Gastroesophageal sphincter (tissue), 4 donors: ENCODE measurements at places on chromosomes 4 and X. TPM values are rescaled to one million over a fixed set of nuclear protein-coding genes. Genes with fewer than 3 reads are reported as not detected.

DNA sequence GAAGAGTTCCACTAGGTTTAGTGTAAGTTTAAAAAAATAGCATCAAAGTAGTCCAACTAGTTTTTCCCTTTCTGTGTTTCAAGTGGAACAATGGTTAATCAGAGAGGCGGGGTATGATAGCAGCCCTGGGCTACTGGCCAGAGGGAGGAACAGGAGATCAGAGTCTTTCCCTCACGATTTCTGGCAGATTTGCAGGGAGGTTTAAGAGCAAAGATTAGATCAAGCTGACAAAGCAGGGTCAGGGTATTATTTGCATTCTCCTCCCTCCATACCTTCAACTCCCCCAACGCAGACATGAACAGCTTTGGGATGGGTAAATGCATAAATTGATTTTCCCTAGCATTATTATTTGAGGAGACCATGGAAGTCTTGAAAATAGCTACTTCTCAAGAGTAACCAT lies 277.6 kb upstream of the DIAPH2 start:
- no peaks in the 10 kb centered on the region for H3K36me3 ChIP-seq
- H3K4me3 ChIP-seq = no peak overlapping the region
- H3K27me3 ChIP-seq = no peaks in the 10 kb centered on the region
- no peak for ATAC-seq

DNA sequence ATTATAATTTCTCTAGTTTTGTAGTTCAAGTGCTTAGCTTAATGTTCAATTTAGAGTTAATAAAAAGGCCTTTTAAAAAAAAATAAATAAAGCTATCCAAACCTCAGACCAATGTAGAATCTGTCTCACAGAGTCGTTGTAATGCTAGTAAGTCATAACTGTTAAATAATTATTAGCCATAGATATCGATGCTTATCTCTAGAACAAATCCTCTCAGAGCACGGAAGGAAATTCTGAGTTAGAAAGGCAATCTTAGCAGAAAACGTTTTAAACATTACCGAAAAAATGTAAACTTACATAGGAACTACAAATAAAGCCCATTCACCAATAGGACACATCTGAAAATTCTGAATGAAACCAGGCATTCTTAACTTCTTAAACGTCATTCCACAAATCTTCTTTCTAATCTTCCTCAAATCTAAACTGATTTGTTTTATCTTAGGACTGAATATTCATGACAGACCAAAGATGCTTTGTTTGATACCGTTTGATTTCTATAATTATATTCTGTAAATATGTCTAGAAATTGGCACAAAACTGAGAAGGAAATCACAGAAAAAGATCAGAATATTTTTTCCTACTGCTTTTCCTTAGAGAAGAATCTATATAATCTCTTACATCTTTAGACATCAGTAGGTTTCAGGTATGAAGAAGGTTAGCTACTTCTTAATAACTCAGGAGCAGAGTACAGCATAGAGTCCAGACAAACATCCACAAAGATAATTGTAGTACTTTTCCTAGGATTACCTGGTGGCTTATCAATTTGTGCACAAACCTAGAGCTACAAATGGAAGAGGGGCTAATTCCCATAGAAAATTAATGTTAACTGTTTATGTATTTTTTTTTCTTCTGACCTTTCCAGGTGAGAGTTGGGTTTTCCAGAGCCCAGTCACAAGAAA lies 140.7 kb downstream of the BTC start:
- H3K4me1 ChIP-seq = no peaks in the 10 kb centered on the region
- H3K27ac ChIP-seq = no peak overlapping the region
- no peaks in the 10 kb centered on the region for H3K27me3 ChIP-seq
- H3K36me3 ChIP-seq = no peaks in the 10 kb centered on the region

GRCh38 chr4:184653650-184654049 lies 4.1 kb downstream of the PRIMPOL start:
- no peaks in the 10 kb centered on the region for H3K27me3 ChIP-seq
- no peak overlapping the region for H3K27ac ChIP-seq
- ATAC-seq = no peak
- H3K4me3 ChIP-seq = no peak overlapping the region
- H3K4me1 ChIP-seq = peaks cover 7% of the 10 kb centered on the region

- no peaks in the 10 kb centered on the region for H3K27me3 ChIP-seq
- H3K36me3 ChIP-seq = no peaks in the 10 kb centered on the region
- ATAC-seq = no peak
- no peak overlapping the region for H3K27ac ChIP-seq
Measured at GRCh38 chrX:143336261-143336660, 181.0 kb downstream of the SPANXN3 start.

- ATAC-seq = no peak
- H3K4me1 ChIP-seq = peaks cover 14% of the 10 kb centered on the region
- H3K36me3 ChIP-seq = no peaks in the 10 kb centered on the region
- H3K4me3 ChIP-seq = no peak overlapping the region
- no peaks in the 10 kb centered on the region for H3K27me3 ChIP-seq
Measured at GRCh38 chr4:146245246-146245645, 30.9 kb downstream of the REELD1 start.

The ATP10D gene
- 22.3 TPM for total RNA-seq

- no peak overlapping the region for H3K4me3 ChIP-seq
- H3K27me3 ChIP-seq = no peaks in the 10 kb centered on the region
- H3K27ac ChIP-seq = no peak overlapping the region
- ATAC-seq = no peak
- H3K36me3 ChIP-seq = no peaks in the 10 kb centered on the region
Measured at GRCh38 chr4:153036931-153037482, 100.9 kb downstream of the FHDC1 start.

The CT45A5 gene
- not detected for total RNA-seq

DNA sequence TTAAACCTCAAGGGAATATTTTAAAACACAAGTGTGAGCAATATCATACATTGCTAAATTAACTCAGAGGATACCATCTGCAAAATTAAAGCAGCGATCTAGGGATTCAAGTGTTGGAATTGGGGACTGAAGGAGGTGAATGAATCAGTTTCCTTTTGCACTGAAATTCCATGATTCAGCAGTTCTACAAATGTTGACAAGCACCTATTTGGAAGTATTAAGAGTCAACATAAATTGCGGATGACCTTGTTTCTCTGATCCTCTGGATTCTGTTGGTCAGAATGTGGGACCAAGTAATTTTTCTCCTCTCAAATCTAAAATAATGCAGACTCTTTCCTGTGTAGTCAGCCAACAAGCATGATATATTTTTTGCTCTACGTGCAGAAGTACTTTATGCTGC lies 78.8 kb downstream of the LDB2 start:
- ATAC-seq = no peak
- no peaks in the 10 kb centered on the region for H3K4me1 ChIP-seq
- no peak overlapping the region for H3K27ac ChIP-seq
- no peaks in the 10 kb centered on the region for H3K36me3 ChIP-seq
- H3K27me3 ChIP-seq = no peaks in the 10 kb centered on the region

The FMR1NB gene
- total RNA-seq = not detected

The PRSS12 gene
- total RNA-seq = 0.13 TPM

DNA sequence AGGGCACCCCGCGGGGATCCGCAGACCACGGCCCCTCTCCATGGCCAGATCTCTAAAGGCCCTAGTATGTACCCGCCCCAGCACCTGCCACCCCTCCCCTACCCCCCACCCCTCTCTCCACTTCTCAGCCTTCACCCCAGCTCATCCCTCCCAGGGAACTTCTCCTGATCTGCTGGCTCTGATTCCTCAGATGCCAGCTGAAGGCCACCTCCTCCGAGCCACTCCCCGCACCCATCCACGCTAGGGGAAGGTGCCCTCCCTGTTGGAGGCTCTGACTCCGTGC lies 11.9 kb downstream of the PSAPL1 start:
- ATAC-seq = no peak
- H3K4me1 ChIP-seq = no peaks in the 10 kb centered on the region
- no peak overlapping the region for H3K27ac ChIP-seq
- H3K36me3 ChIP-seq = no peaks in the 10 kb centered on the region
- H3K27me3 ChIP-seq = no peaks in the 10 kb centered on the region

DNA sequence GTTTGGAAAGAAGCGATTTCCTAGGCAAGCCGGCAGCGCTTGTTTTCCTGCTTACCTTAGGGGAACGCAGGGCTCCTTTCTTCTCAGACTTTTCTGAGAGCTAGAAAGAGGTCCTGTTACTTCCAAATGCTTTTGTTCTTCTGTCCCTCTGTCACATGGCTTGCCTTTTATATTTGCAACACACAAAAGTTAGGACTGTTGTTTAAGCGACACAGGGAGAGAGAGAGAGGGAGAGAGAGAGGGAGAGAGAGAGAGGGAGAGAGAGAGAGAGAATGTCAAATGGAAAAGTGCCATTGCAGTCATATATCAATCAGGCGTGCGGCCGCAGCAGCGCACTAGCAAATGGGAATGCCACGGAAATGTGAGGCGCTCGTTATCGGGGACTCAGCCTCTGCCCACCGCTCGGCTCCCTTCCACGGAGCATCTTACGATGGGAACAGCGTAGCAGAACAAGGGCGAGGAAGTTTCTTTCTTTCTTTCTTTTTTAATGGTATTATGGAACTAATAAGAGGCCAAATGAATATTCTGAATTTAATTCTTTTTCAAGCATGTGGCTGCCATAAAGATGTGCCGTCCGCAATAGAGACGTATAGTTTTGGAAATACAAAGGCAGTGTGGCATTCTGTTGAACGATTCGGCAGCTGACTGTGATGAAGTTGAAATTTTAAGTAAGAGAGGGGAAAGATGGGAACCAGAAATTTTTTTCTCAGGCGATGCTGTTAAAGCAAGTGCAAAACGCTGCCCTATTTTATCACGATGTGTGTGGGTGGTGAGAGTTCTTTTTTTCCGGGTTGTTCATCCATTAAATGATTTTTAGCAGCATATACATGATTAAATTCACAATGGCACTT lies at the start of gene NDP:
Gene NDP (minus strand): TSS at position 142 of the 851 bp plus-strand sequence. CDS start 14,745 bp downstream, outside the sequence.
- no peaks in the 10 kb centered on the region for H3K36me3 ChIP-seq
- peak within 1 kb of the TSS; percentile 43 for H3K4me3 ChIP-seq
- H3K27ac ChIP-seq = no peak within 1 kb of the TSS
- H3K27me3 ChIP-seq = no peaks in the 10 kb centered on the region
- no peaks in the 10 kb centered on the region for H3K4me1 ChIP-seq

- no peaks in the 10 kb centered on the region for H3K36me3 ChIP-seq
- no peaks in the 10 kb centered on the region for H3K27me3 ChIP-seq
- no peak overlapping the region for H3K4me3 ChIP-seq
- peaks cover 4% of the 10 kb centered on the region for H3K4me1 ChIP-seq
- H3K27ac ChIP-seq = no peak overlapping the region
Measured at GRCh38 chr4:158130204-158130603, 42.6 kb downstream of the GASK1B start.

The CSAG2 gene
- not detected for total RNA-seq

- no peaks in the 10 kb centered on the region for H3K27me3 ChIP-seq
- H3K4me3 ChIP-seq = peak overlapping the region; percentile 38
- ATAC-seq = no peak
- no peaks in the 10 kb centered on the region for H3K36me3 ChIP-seq
Measured at GRCh38 chr4:104424989-104425388, 69.7 kb downstream of the CXXC4 start.

- no peaks in the 10 kb centered on the region for H3K36me3 ChIP-seq
- no peak overlapping the region for H3K27ac ChIP-seq
- no peaks in the 10 kb centered on the region for H3K27me3 ChIP-seq
- H3K4me1 ChIP-seq = no peaks in the 10 kb centered on the region
- no peak for ATAC-seq
Measured at GRCh38 chrX:114097866-114098265, 486.0 kb upstream of the HTR2C start.

The SPIN4 gene
- total RNA-seq = 3.8 TPM

DNA sequence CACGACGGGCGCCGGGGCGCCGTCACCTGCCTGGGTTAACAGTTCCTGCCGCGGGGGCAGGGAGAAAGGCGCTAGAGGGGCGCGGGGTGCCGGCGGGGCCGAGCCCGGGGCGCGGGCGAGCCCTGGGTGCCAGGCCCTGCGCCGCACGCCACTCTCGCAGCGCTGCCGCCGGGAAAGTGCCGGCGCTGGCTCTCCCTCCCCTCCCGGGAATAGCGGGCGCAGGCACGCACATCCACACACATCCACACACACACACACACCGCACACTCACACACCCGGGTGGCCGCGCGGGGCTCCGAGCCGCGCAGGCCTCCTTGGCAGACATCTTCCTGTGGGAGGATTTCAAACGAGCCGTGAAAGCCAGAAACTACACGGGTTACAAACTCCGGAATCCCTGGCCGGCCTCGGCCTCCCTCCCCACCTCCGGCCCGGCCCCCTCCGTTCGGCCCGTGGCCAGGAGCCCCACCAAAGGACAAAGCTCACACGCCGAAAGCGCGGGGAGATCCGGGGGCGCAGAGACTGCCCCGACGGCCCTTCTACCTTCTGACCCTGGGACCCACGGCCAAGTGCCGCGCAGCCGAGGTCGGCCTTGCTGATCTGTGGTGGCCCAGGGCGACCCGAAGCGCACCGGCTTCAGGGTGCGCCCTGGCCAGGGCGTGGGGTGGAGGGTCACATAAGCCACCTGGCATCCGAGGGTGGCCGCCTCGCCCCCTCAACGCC lies 92.3 kb downstream of the BCOR start:
- H3K4me3 ChIP-seq = no peak overlapping the region
- H3K27me3 ChIP-seq = no peaks in the 10 kb centered on the region
- H3K36me3 ChIP-seq = no peaks in the 10 kb centered on the region
- H3K4me1 ChIP-seq = peaks cover 20% of the 10 kb centered on the region

DNA sequence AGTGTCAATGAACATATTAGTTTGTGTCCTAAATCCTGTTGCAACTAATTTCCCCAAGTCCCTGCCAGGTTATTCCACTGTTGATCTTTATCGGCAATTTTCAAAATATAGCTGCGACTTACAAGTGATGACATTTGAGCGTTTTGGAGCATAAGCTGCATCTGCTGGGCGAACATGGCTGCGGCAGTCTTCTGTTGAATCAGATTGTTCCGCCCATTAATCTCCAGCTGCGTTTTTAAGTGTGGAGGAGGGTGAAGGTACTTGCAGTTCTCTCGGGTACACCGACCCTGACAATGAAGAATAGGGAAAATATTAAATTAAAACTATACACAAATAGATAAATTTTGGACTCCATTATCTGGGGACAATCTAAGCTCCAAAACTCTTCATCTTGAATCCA lies 82.7 kb downstream of the MBNL3 start:
- H3K27ac ChIP-seq = no peak overlapping the region
- no peaks in the 10 kb centered on the region for H3K27me3 ChIP-seq
- ATAC-seq = no peak

The TCEAL6 gene
- 0.39 TPM for total RNA-seq

DNA sequence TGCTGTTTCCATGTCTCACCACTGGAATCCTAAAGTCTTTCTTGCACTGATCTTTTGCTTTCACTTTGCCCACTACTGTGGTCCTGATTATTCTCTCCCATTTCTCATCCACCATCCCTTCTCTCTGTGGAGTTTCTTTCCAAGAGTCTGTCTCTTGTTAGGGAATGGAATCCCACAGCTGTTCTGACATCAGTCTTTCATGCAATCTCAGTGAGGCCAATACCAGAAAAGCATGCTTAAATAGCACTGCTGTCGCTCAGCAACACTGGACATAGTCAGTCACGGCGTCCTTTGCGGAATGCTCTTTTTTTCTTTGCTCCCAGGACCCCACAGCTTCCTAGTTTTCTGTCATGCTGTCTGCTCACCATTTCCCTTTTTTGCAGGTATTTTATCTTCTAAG lies 20.1 kb downstream of the SLITRK4 start:
- H3K36me3 ChIP-seq = no peaks in the 10 kb centered on the region
- H3K27ac ChIP-seq = no peak overlapping the region
- ATAC-seq = no peak
- no peaks in the 10 kb centered on the region for H3K27me3 ChIP-seq
